ENCODE measurements at places on chromosomes 4 and X. TPM values are rescaled to one million over a fixed set of nuclear protein-coding genes. Genes with fewer than 3 reads are reported as not detected.

Gene ODAPH
- not detected for total RNA-seq

Gene EXOC1L
- not detected for total RNA-seq

DNA sequence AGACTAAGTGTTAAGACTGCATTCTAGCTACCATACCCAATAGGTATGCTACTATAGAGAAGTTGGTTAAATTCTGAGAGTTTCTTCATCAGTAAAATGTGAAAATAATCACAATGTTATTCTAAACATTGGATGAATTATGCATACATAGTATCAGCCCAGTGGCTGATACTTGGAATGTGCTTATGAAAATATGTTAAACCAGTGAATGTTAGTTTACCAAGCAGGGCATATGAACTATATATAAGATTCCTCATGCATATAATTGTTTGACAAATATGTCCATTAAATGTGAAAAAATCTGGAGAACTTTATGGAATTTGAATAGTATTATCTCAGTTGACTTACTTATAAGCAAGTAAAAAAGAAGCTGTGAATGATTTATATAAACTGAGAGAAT is 296.1 kb downstream of the IL15 start:
- DNase-seq: no peak

Gene NEUROG2
- not detected for total RNA-seq

All from pancreas (tissue), 10 donors.